Activated naive CD4-positive, alpha-beta T cell treated with Interleukin-2 at 50 U/mL for 16 hours (primary cell): ENCODE measurements at places on chromosomes 12 and 14.
A peak's percentile ranks its signal among the peaks of the same experiment; 100 is the strongest.

- no peak for DNase-seq
These were observed 8.1 kb upstream of the TEX22 start for GRCh38 chr14:105389976-105390848.

GRCh38 chr12:67430708-67431335 is 161.7 kb downstream of the CAND1 start:
- DNase-seq = no peak

GRCh38 chr12:59066445-59066844 is 146.1 kb upstream of the LRIG3 start:
- DNase-seq = no peak

DNA sequence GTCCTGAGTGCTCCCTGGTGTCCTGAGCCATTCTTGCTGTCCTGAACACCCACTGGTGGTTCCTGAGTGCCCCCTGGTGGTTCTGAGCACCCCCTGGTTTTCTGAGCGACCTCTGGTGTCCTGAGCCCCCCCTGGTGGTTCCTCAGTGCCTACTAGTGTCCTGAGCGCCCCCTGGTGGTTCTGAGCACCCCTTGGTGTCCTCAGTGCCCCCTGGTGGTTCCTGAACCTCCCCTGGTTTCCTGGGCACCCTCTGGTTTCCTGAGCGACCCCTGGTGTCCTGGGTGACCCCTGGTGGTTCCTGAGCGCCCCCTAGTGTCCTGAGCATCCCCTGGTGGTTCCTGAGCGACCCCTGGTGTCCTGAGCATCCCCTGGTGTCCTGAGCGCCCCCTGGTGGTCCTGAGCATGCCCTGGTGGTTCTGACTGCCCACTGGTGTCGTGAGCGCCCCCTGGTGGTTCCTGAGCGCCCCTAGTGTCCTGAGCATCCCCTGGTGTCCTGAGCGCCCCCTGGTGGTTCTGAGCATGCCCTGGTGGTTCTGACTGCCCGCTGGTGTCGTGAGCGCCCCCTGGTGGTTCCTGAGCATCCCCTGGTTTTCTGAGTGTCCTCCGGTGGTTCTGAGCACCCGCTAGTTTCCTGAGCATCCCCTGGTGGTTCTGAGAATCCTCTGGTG is 473.1 kb downstream of the TMEM121 start:
- peak; percentile 87 for DNase-seq

DNA sequence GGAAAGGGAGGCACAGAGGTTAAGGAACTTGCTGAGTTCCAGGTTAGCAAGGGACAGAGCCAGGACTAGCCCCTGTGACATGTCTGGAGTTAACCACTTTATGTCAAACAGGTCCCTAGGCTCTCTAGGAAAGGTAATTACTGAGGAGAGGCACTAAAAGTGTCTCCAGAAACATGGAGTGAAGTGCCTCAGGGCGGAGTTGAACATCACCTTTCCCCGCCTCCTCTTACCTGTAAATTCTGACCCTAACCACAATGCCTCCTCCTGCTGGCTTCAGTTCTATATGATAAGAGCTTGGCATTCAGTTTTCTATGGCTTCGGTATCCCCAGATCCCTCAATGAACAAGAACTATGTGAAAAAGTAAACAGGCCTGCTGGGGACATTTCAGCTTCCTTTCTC is 18.1 kb downstream of the RPH3A start:
- no peak for DNase-seq
